ENCODE measurements at places on chromosomes 1 and 21.

DNA sequence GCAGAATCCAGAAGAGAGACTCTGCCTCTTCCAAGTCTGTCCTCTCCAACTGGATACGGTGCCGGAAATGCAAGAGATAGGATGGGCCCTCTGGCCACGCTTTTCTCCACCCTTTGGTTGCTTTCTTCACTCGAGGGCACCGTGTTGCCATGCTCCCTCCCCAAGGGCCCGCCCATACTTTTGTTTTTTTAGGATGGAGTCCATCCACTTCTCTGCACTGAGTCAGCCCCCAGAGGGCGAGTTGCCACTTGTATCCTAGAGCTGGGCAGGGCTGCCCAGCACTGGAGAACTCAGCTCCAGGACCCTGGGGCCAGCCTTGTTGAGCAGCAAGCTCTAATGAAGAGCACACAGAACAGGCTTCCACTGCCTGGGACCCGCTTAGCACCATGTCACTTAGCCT lies 25.5 kb downstream of the IFNGR2 start:
- no peak for DNase-seq

- no peak for DNase-seq
These were observed 101.9 kb upstream of the KCNE2 start for GRCh38 chr21:34261841-34262468.

- no peak for DNase-seq
These were observed 136.1 kb downstream of the KIF26B start for GRCh38 chr1:245290836-245291235.

DNA sequence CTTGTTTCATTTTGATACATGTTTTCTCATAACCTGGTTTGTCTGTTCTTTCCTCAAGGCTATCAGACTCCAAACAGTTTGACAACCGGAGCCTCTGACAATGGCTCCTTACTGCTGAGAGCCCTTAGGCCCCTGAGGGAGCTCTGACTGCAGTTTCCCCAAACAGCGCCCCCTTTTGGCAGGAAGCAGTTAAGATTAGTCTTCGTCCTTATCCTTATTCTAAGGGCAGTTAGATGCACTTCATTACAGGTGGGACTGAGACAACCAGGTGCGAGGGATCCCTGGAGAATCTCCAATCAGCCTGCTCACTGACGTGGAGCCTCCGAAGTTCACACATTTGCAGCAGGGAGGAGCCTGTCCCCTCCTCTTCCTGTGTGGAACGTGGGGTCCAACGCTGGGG lies 393.1 kb downstream of the BRINP3 start:
- DNase-seq: no peak

- no peak for DNase-seq
These were observed 5.7 kb downstream of the LRRC71 start for GRCh38 chr1:156926175-156926574.

DNA sequence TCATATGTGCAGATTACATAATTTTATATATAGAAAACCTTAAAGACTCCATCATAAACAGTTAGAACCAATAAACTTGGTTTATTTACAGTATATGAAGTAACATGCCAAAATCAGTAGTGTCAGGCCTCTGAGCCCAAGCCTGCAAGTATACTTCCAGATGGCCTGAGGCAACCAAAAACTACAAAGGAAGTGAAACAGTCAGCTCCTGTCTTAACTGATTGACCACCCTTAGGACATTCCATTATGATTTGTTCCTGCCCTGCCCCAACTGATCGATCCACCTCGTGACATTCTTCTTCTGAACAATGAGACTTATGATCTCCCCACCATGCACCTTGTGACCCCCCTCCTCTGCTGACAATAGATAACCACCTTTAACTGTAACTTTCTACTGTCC lies 630.3 kb downstream of the AMY1C start:
- DNase-seq: no peak

DNA sequence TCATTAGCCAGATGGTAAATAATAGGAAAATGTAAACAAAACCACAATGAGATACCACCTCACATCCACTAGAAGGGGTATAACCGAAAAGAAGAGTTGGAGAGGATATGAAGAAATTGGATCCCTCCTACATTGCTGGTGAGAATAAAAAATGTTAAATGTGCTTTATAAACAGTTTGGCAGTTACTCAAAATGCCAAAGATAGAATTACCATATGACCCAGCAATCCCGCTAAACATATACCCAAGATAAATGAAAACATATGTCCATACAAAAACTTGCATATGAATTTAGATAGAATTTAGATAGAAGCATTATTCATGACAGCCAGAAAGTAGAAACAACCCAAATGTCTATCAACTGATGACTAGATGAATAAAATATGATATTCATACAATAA lies 4.4 kb upstream of the FMO2 start:
- no peak for DNase-seq

DNA sequence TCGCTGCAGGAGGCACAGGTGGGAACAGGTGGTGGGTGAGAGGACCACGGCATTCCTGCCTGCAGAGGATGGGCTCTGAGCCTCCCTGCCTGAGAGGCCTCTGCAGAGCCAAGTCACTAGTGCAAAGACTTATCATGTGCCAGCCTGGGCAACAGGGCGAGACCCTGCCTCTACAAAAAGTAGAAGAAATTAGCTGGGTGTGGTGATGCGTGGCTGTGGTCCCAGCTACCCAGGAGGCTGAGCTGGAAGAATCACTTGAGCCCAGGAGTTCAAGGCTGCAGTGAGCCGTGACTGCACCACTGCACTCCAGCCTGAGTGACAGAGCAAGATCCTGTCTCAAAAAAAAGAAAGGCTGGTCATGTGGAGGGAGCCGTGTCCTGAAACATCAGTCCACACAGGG lies 46.4 kb downstream of the PKNOX1 start:
- DNase-seq: no peak

- DNase-seq: no peak
These were observed 36.8 kb downstream of the HENMT1 start for GRCh38 chr1:108624069-108624468.

DNA sequence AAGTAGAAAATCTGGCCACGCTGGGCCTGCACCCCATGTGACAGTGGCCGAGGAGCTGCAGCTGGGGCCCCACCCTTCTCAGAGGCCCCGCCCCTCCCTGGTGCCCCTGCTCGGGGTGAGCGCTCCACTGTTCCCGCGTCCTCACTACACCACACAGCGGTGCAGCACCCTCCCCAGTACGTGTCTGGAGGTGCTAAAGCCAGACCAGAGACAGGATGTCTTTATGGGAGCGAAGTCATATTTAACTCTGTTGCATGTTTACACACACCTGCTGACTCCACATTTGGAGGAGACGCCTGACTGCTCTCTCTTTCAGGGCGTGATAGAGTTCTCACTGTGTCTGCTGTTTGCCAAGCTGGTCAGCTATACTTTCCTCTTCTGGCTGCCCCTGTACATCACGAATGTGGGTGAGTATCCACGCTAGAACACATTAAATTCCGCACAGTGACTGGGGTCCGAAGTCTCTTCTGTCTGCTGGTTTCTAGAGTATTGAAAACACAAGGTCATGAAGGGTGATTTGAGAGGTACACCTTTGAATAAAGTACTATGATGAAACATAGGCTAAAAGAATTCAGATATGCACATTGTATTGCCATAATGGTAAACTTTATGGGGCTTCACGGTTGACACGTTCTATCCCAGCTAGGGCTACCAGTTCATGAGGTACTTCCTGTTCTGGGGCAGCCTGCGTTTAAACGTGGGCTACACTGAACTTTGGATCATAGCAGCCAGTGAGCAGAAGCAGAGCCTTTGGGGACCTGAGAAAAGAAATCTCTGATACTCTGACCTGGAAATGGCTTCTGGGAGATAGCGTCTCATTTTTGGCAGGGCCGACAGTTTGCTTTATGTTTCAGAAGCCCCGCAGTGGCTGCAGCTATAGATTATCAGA lies 48.4 kb downstream of the SLC37A1 start:
- DNase-seq: no peak

DNA sequence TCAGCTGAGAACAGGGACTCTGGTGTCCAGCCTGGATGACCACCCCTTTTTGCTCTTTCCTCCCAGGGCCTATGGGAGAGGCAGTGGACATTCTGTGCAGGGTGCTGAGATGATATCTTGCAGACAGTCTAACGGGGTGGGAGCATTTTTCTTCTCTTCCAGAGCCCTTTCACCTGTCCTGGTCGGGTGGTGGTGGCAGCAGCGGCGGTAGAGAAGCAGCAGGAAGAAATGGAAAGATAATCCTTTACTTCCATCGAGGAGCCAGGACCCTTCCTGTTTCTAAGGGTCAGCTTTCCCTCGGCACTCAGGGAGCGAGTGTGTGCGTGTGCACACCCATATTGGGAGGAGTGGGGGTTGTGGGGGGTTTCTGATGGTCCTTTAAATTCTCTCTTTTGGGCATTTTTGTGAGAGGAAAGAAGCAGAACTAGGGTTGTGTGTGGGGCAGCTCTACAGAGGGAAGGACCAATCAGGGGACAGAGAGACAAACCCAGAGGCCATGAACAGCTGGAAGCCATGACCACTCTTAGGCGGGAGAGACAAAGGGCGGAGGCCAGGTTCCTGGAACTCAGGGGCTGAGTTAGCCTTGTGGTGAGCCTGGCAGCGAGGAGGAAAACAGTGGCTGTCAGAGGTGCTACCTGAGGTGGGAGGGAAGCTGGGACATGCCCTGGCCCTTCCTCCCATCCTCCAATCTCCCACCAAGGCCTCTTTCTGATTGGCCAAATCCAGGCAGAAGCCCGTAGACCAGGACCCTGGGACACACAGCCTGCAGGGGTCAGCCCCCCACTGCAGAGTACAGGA lies 31.2 kb upstream of the CSF3R start:
- DNase-seq: no peak

GRCh38 chr1:92599184-92599583 lies 112.5 kb upstream of the GFI1 start:
- DNase-seq: peak; percentile 36

DNA sequence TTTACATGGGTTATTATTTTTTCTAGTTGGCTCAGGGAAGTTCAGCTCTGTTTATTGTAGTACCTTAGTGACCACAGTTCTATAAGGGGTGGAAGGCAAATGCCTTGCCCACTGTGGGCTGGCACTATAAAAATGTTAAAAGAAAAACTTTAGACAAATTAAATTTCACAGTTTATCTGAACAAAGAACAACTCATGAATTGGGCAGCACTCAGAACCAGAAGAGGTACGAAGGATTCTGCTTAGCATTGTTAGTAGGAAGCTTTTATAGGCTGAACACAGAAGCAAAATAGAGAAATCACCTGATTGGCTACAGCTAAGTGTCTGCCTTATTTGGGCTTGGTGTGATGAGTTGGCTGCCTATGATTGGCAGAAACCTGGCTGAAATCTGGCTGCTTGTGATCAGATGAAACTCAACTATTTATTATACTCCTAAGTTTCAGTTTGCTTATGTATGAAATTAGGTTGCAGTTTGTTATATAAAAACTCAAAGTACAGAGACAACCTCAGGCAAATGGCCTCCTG lies 35.8 kb upstream of the SLC35D1 start:
- DNase-seq: no peak

GRCh38 chr21:34596561-34597271 lies 18.2 kb downstream of the RCAN1 start:
- DNase-seq: no peak

DNA sequence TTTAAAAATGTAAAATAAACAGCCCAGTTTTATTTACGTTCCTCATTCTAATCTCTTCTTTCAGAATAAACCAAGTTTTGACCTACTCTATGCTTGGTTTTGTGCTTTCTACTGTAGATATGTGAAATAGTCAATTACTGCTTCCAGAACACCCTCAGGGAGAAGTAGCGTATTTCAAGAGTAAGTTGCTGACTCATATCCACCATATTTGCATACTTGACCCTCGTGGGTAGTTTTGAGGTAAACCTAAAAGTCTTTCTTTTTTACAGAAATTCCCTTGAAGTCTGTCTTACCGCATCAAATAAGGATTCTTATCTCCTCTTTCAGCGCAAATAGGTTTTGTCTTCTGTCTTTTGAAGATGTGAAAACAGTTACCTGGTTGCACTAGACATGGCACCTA lies 1.4 kb upstream of the OR2L3 start:
- DNase-seq: no peak

GRCh38 chr1:208150833-208151458 lies 93.2 kb downstream of the PLXNA2 start:
- DNase-seq: no peak

DNA sequence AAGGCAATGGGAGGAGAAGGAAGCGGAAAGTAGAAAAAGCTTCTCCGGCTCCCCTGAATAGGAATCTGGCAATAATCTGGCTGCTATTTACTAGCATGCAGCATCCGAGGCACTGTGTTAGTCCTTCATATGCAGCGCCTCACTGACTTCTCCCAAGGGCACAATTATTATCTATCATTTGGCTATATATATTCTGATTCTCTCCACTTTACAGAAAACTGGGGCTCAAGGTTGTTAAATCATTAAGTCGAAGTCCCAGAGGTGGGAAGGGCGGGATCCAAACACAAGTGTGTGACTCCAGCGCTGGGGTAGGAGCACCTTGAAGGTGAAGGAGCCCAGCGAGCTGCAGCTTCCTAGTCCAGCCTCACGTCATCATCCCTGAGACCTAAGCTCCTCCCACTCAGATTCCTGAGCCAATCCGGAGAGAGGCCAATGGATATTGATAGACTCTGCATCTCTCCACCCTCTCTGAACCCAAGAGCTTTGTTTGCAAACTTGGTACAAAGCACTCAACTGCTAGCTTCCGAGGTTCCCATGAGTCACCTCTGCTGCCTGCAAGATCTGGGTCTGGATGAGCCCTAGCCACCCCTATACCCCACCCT lies 16.6 kb upstream of the EYA3 start:
- DNase-seq: no peak

- DNase-seq: peak; percentile 16
These were observed 32.9 kb upstream of the VAV3 start for GRCh38 chr1:107997866-107998265.

- DNase-seq: no peak
These were observed 1.9 kb downstream of the PLCH2 start for GRCh38 chr1:2477791-2478499.

- no peak for DNase-seq
These were observed 28.3 kb downstream of the SLC30A7 start for GRCh38 chr1:100924212-100924611.

DNA sequence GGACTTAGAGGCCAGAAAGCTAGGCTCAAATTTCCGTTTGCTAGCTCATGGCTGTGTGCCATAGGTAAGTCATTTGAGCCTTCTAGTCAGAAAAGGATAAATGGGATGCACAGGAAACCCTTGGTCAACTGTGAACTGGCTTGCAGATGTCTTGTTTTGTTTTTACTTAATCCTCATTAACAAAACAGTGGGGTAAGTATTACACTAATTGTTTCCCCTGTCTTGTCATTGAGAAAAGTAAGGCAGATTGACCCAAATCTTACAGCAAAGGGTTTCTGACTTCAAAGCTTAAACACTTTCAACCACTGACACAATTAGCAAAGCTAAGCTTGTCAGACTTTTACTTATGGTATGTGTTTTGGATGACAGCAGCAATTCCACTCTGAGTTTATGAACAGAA lies 291.3 kb downstream of the NTNG1 start:
- no peak for DNase-seq

GRCh38 chr1:60448850-60449249 lies 375.3 kb upstream of the C1orf87 start:
- no peak for DNase-seq

GRCh38 chr1:167446966-167447365 lies 71.4 kb downstream of the CD247 start:
- DNase-seq: peak; percentile 48
